Bronchial epithelial cell (primary cell): ENCODE measurements at places on chromosomes 12 and 14.

GRCh38 chr12:121284551-121285390 is 11.7 kb downstream of the CAMKK2 start:
- no peak for DNase-seq

DNA sequence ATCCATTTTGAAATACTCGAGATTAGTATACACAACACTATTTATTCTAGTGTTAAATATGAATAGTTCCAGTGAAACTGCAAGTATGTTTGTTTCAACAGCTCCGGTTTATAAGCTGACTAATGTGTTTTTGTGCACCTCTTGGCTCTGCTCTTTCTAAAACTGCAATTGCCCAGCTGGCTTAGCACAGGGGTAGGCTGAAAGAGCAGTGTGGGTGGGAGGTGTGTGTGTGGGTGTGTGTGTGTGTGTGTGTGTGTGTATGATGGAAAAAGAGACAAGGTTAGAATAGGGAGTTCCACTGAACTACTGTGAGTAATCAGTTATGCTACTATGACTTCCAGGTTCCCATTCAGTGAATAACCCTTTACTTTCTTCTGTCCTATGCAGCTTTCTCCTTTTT is 37.8 kb upstream of the DDHD1 start:
- peak; percentile 49 for DNase-seq

GRCh38 chr14:63406333-63406732 is 87.6 kb upstream of the GPHB5 start:
- DNase-seq: no peak

DNA sequence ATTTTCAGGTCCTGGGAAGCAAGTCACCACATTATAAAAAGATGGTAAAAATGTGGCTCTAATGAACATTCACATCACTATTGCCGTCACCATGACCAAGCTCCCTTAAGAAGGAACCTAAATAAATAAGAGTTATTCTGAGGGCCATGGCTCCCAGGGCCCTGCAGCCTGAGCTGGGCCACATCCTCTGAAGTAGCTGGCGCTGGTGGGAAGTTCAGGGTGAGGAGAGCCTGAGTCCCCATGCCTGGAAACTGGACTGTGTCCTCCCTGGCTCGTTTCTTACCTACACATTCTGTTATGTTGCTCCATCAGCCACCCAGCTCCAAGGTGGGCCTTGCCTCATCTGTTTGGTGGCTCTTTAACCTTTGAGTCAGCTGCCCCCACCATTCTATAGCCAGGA is 42.5 kb downstream of the TSPAN11 start:
- no peak for DNase-seq

DNA sequence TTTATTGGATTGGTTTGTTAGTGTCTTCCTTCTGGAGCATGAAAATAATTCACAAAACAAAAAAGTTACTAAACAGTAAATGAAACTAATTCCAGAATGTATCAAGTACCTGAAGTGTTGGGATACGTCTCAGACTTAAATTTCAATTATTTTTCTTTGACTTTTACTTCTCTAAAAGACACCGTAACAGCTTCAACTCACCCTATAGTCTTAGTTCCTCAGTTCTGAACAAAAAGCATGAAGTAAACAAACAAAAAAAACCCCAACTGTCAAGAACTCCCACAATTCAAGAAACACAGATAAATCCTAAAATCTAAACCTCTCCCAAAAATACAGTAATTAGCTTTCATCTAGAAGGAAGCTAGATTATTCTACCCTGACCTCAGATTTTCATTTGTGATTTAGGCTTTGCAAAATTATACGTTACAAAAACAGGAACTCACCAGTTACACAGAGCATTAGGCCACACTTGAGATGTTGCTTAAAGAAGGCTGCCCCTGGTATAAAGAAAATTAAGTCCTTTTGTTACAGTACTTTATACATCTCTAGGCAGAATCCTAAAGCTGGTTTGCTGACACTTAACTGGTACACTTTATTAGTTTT is 10.2 kb downstream of the HEATR5A start:
- no peak for DNase-seq

DNA sequence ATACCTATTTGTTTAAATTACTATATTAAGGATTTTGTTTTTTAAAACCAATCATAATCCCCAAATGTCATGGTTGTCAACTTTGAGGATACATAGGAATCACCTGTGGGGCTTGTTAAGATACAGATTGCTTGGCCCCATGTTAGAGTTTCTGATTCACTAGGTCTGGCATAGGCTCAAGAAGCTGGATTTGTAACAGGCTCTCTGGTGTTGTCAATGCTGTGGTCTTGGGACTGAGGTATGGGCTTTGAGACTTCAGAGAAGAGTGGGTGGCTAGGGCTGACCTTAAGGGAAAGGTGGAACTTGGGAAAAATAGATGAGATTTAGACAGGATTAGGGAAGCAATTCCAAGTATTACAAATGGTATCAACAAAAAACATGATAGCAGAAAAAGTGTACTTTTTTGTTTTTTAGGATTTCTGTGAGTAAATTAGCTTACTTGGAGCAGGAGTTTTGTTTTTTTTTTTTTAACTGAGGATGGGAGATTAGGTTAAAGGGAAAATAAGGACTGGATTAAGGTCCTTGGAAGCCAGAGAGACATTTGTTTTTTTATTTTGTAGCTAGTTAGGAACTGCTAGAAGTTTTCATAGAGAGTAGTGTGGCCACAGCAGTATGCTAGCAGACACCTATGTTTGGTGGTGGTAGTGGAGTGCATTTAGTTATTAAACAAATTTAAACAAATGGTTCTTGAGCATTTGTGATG is 88.6 kb downstream of the RAD51B start:
- peak; percentile 2 for DNase-seq

GRCh38 chr12:94670075-94670474 is 19.7 kb upstream of the TMCC3 start:
- DNase-seq: peak; percentile 53

DNA sequence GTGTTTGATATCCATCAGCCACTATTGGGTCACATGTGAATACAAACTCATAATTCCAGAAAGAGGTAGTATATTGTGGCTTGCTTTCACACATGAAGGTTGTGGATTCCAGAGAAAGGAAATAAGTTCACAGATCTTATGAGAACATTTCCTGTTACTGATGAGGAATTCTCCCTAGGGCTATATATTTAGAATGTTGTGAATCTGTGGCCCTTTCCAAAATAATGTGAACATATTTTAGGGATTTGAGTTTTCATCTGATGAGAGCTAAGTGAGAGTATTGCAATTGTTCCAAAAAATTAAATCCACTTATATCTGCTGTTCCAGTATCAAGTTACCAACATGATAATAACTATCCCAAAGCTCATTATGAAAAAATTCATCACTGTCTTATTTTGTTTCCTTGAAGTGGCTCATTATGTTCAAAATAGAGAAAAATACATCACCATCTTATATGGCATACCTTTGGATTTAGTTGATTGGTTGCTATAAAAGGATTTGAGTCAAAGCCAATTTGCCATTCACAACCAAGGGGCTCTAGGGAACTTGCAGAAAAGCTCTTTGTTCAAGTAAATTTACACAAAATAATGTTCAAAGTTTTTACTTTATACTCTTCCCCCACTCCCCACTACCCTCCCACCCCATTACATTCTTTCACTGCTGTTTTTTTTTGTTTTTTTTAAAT is 76.3 kb downstream of the MYRFL start:
- DNase-seq: no peak

DNA sequence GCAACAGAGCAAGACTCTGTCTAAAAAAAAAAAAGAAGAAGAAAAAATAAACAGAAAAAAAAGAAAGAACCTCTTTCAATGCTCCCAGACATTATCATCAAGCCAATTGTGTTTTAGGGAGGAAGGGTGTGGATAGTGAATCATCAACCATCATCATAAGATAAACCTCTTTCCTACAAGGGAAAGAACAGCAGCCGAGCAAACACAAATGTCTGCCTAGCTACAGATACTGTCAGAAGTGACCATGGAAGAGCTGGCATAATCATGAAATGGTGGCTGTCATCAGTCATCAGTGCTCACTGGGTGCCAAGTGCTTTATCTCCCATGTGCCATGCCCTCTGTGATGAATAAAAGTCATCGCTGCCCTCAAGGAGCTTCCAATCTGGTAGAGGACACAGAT is 46.6 kb downstream of the SLC17A8 start:
- DNase-seq: peak; percentile 51

- DNase-seq: no peak
These were observed 100.1 kb downstream of the PLEKHG7 start for GRCh38 chr12:92802906-92803305.

- peak; percentile 39 for DNase-seq
These were observed 55.9 kb upstream of the AVPR1A start for GRCh38 chr12:63206909-63207308.

- no peak for DNase-seq
These were observed 61.1 kb downstream of the TESC start for GRCh38 chr12:117038023-117038680.

DNA sequence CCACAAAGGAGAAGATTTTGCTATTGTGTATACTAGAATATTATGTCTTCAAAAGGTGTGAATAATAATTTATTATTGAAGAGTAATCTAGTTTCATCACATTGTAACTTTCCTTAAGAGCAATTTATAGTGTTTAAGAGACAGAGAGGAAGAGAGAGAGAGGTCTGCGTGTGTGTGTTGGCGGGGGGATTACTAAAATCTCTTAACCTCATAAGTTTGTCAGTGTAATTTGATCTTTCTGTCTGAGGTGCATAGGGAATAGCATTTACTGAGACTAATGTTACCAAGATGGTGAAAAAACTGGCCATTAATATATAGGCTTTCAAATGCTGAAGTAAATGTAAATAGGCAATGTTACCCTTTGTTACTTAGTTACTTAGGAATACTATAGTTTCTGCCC is 48.2 kb upstream of the BTG1 start:
- no peak for DNase-seq

DNA sequence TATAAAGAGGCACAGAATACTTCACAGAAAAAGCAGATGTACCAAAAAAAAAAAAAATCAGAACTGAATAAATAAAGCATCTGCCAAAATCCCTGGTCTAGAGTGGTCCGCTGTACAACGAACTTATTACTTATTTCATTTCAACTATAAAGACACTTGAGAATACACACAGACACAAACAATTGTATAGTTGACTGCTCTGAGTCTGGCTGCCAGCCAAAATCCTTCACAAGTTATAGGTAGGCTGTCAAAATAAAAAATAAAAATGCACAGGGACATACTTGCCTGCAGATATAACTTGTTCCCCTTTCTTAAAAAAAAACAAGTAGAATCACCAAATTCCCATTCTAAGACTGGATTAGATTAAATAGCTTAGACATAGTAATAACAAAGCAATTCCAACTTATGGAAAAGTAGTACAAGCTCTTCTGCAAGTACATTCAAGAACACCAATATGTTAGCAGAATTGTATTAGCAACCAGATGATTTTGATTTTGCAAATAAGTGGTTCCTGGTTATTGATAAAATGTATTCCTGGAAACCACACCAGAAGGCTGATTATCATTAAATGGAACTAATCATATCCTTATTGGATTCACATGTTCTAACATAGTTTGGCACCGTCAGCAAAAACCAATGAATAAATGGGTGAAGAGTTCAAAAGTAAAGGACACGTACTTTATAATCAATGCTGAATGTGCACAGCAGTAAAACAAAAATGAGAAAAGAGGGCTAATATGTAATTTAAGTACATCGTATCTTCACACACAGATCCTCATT is 248.5 kb downstream of the NELL2 start:
- no peak for DNase-seq

- DNase-seq: no peak
These were observed 160.3 kb upstream of the PELI2 start for GRCh38 chr14:55957950-55958349.

DNA sequence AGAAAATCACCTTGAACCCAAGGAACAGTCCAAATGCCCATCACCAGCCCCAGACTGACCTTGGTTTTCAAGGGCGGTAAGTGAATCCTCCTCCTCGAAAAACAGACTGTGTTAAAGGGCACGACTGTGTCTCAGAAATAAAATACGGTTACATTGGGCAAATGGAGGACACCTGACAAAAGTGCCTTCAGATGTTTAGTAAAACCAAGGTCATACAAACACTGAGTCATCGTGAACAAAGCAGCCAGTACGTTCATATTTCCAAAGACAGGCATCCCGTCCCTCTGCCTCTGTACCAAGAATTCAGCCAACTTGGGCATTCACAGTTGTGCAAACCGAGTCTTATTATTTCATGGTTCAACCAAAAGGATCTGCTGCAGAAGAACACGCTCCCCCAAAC is 25.9 kb downstream of the FOXN3 start:
- DNase-seq: no peak

DNA sequence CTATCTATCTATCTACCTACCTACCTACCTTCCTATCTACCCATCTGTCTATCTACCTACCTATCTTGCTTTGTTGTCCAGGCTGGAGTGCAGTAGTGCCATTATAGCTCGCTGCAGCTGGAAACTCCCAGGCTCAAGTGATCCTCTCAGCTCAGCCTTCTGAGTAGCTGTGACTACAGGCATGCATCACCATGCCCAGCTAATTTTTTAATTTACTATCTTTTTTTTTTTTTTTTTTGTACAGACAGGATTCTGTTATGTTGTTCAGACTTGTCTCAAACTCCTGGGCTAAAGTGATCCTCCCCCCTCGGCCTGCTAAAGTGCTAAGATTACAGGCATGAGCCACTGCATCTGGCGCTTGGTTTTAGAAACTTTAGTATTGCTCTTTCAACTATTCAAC is 762.4 kb downstream of the SLC6A15 start:
- DNase-seq: peak; percentile 87

GRCh38 chr12:53974084-53975063 is at the start of gene HOTAIR:
Gene HOTAIR, minus strand, starts transcription at chr12:53974954.
- DNase-seq: no peak

- DNase-seq: no peak
These were observed 1.7 kb downstream of the ERBB3 start for GRCh38 chr12:56081393-56082347.

- DNase-seq: no peak
These were observed 586.4 kb downstream of the MED13L start for GRCh38 chr12:115691123-115691522.

GRCh38 chr14:93527203-93527607 is 96.5 kb downstream of the UNC79 start:
- DNase-seq: peak; percentile 37

DNA sequence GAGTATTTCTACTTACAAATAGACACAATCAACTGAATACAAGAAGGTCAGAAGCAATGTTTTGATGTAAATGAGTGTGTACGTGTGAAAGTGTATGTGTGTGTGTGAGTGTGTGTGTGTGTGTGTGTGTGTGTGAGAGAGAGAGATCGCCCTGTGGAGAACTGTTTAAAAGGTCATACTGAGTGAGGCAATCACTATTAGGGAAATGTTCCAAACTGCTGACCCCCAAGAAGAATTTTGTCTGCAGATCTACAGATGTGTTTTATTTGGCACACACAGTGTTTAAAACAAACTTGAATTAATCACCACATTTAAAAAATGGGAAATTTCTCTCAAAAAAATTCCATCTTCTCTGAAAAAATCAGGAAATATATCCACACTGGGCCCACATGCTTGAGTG is 1069.1 kb downstream of the SLC6A15 start:
- DNase-seq: no peak

GRCh38 chr14:49863487-49864281 is 11.1 kb upstream of the NEMF start:
- DNase-seq: no peak
